ENCODE measurements at places on chromosomes 2 and 18.

GRCh38 chr2:104050656-104051242, 803.2 kb upstream of the POU3F3 start:
- DNase-seq: no peak

DNA sequence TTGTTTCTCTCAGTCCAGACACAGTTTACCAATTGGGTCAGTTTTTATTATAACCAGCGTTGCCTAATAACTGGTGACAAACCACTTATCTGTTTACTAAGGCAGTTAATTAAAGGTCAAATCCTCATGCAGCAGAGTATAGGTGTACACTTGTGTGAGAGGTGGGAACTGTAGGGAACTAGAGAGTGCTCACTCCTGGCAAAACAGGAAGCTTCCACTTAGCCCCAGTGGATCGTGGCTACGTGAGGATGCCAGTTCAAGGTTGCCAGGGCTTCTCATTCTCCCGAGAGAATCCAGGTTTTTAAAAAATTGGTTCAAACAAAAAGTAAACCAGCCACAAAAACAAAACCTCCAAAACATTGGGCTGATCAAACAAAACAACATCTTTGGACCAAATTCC, 8.1 kb downstream of the CYBRD1 start:
- no peak for DNase-seq

DNA sequence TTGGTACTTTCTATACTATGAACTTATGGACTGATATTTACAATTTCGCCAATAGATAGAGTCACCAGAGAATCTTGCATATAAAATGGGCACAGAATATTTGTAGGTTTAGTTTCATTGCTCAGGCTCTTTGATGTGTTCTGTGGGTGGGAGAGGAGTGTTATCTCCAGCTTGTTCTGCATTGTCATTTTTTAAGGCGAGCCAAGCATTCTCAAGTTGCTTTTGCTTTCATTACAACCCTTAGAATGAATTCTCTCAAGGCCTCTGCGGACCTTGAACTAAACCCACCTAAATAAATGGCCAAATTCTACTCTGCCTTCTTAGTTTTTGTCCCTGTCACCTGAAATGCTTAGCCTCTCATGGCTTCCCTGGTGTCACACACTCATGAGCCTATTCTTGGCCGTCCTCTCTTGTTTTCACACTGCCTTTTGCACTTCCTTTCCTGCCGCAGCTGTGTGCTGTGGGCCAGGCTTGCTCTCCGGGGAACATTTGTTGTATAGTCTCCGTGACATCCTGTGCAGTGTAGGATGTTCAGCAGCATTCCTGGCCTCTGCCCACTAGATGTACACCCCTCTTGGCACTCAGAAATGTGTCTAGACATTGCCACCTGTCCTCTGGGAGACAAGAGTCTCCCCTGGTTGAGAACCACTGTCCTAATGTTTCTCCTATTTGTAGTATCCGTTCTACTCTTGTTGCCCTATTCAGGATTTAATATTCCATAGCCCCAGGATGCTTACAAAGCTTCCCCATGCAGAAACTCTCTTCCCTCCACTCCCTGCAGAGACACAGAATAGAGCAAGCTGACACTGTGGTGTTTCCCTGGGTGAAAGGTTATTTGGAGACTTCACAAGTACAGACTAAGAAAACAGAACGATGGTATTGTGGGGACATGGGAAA, 255.6 kb downstream of the PTPRM start:
- DNase-seq: peak; percentile 21

GRCh38 chr2:125227843-125228392, 1202.8 kb downstream of the CNTNAP5 start:
- no peak for DNase-seq

DNA sequence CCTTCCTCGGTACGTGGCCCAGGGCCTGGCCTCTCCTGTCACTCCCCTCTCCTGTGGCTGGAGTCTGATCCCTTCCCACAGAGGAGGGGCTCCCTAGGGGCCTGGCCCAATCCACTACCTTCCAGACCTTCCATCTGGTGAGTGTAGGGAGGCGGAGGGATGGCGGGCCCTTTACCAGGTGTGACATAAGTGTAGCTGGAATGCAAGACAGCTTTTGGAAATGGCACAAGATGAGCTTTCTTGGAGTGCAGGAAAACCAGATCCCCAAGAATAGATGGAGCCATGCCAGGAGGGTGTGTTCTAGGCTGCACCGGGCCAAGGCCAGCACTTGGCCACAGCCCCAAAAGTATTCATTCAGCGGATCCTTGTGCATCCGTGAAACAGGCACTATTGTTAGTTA, 30.1 kb downstream of the IGFBP5 start:
- DNase-seq: no peak

DNA sequence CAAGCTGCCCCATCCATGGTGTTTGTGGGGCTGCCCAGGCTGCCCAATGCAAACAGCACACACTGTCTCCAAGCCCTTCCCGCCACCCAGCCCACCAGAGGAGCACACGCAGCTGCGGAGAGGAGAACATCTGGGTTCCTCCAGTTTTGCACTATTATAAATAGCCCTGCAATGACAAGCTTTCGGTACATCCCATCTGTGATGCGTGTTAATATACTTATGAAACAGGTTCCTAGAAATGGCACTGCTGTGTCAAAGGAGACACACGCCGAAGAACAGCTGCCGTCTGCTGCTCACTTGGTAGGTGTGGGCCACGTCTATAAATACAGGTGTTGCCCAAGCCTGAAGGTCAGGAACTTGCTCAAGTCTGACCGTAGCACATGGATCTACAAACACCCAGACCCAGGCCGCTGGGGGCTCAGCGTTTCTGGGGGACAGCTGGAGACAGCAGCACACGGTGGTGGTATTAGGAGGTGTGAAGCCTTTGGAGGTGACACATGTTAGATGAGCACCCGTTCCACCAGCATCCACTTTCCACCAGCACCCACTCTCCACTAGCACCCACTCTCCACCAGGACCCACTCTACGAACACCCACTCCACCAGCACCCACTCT, 34.3 kb downstream of the PXDN start:
- DNase-seq: no peak

DNA sequence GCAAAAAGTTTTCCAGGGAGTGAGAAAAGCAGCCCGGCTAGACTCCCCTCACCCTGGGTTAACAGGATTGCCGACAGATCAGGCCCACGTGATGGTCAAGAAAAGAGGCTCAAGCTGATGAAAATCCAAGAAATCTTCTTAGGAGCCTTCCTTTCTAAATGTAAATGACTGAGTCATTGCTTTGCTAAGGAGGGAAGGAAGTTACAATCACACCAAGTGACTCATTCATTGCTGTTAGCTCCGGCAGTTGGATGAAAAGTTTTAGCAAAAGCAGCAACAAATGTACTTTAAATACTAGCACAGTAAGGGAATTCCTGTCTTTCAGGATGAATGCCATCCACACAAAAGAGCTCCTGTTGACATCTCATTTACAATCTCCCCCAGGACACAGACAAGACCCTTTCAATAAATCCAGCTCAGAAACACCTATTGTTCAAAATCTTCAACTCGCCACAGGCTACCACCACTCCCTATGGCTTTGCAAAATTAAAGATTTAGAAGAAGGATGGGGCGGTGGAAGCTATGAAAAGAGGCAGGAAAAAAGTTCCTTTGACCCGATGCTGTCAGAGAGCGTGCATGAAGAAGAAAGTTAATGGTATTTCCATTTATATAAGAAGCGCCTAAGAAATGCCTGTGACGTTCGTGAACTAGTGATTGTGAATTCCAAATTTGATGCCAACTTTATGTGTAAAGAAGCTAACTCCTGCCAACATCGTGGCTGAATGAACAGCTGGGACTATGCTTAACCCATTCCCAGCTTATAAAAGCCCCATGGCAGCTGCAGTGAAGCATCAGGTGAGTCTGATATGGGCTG, 153.7 kb downstream of the TGIF1 start:
- DNase-seq: peak; percentile 67

GRCh38 chr18:23856466-23857163, 157.9 kb upstream of the TTC39C start:
- DNase-seq: no peak

DNA sequence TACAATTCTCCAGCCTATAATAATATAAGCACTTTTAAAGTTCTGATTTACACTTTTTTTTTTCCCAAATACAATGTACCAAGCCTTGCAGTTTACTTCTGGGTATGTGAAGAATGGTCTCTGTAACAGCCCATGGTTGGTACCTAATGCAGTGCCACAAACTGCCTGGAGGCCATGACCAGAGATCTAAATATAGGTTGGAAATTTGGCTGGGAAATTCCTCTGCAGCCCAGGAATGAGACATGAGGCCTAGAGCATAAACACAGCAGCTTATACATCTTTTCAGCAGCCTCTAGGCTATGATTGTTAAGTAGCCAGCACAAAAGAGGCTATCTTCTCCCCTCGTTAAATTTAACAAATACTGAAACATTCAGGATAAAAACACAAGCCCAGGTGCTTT, 432.0 kb upstream of the FAM98A start:
- no peak for DNase-seq

GRCh38 chr2:120625865-120626560, 109.7 kb upstream of the GLI2 start:
- no peak for DNase-seq

- no peak for DNase-seq
These were observed 164.9 kb downstream of the INHBB start for GRCh38 chr2:120510751-120511395.

GRCh38 chr2:233838251-233838650, 16.1 kb downstream of the HJURP start:
- DNase-seq: no peak

DNA sequence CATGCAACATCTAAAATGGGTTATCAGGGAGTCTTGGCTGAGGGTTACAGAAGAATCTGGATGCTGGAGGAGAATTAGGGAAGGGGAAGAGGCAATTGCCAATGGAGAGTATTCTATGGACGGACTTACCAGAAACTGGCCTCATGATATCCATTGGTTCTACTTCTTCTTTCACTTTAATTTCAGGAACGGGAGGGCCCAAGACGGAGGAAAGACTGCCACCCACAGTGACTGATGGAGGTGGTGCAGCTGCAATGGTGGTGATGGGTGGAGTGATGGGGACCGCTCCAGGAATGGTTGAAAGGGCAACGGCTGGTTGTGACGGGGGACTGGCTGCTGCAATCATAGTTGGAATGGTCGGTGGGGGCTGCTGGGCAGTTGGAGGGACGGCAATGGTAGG, 69.1 kb upstream of the AMMECR1L start:
- peak; percentile 35 for DNase-seq

DNA sequence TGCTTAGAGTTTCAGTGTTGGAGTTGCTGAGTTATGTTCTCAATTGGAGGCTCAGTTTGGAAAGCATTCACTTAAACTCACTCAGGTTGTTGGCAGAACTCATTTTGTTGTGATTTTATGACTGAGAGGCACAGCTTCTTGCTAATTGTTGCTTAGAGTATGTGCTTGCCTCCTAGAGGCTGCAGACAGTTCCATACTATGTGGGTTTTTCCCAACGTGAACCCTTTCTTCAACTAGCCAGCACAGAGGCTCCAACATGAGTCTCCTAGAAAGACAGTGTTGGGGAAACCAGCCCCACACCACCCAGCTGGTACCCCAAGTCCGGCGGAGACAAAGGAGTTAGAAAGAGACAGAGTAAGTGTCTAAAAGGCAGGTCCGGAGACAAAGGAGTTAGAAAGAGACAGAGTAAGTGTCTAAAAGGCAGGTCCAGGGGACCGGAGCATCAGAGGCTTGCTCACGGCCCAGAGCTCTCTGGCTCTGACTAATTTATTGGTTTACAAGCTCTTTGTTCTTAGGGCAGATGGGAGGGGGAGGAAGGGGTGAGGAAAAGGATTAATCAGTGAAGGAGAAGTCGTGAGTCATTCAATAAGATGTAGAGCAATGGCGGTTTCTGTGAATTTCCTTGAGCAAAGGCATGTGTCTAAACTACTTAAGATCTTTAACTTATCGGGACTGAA, 999.7 kb upstream of the LRRTM1 start:
- DNase-seq: no peak

GRCh38 chr2:16067866-16068551, 127.7 kb downstream of the MYCN start:
- DNase-seq: no peak

DNA sequence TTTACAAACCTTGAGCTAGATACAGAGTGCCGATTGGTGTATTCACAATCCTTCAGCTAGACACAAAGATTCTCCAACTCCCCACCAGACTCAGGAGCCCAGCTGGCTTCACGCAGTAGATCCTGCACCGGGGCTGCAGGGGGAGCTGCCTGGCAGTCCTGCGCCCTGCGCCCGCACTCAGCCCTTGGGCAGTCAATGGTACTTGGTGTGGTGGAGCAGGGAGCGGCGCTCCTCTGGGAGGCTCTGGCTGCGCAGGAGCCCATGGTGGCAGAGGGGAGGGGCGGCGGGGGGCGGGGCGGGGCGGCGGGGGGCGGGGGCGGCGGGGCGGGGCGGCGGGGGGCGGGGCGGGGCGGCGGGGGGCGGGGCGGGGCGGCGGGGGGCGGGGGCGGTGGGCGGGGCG, 923.4 kb downstream of the SOCS6 start:
- DNase-seq: no peak

Measured in Ammon's horn (tissue), 1 donor.